ENCODE measurements at places on chromosomes 2 and 18. TPM values are rescaled to one million over a fixed set of nuclear protein-coding genes. Genes with fewer than 3 reads are reported as not detected.

DNA sequence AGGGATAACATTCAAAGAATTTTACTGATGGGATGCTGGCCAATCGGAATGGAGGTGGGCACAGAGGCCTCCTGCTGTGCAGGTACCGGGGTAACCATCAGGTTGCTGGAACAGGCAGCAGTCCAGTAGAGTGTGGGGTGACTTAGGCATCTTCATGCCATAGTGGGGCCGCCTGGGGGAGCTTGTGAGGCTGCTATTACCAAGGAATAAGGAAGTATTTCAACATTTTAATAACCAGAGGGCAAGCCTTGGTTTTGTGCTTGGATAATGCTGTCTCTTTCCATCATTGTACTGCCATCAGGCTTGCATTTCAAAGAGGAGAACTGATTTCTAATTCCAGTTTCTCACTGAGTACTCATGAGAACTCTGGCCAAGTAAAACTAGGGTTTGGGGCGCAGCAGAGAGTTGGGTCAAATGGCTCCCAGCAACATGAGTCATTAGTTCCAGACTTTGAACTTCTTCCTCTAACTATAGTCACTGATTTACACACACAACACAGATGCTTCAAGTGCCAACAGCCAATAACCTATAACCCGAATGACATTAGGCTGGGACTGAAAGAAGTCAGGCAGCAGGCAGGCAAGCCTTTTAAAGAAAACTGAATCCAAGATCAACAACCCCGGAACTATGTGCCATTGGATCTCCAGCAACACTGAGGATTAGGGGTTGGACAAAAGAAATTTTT lies 56.1 kb upstream of the FHL2 start:
- DNase-seq, result peak; percentile 50

KATNAL2 gene
- polyA plus RNA-seq, result 4.0 TPM

LIMS4 gene
- polyA plus RNA-seq, result 0.09 TPM

LOXHD1 gene
- polyA plus RNA-seq, result not detected

DNA sequence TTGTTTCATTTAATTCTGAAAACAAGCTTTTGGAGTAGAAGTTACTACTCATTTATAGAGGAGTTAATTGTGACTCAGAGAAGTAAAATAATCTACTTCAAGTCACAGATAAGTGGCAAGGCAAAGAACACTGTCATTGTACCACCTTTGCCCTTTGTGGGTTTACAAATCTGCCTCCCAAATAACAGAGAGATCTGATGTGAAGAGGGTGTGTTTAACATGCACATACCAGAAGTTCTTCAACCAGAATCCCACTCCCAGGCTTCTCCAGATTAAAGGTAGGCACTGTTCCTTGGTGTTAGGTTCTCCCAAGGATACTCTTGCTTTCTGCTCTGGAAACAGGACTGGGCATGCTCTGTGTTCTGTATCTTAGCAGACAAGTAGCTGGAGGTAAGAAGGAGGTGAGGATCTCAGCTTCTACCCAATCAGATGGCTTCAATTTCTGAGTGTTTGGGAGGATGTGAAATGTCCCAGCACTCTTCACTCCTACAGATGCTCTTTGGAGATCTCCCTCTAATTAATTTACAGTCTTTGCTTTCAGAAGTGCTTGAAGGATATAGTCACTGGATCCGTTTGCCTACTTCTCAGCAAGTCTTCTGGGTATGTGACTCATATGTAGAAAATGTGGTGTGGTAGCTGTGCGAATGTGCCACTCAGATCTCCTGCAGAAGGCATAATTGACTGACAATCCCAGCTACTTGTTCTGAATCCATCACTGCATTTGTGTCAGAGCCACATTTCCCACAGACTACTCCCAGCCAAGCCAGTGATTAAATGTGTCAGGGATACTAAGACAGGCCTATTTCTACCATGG lies 111.1 kb downstream of the KLHL14 start:
- DNase-seq, result peak; percentile 2

CFAP65 gene
- polyA plus RNA-seq, result 0.22 TPM

GPC1 gene
- 97.7 TPM for polyA plus RNA-seq

NTSR2 gene
- polyA plus RNA-seq, result not detected

SFXN5 gene
- 19.6 TPM for polyA plus RNA-seq

LIMS3 gene
- polyA plus RNA-seq, result not detected

- DNase-seq, result no peak
Observed at GRCh38 chr2:33336036-33336625, 140.3 kb upstream of the RASGRP3 start.

DNA sequence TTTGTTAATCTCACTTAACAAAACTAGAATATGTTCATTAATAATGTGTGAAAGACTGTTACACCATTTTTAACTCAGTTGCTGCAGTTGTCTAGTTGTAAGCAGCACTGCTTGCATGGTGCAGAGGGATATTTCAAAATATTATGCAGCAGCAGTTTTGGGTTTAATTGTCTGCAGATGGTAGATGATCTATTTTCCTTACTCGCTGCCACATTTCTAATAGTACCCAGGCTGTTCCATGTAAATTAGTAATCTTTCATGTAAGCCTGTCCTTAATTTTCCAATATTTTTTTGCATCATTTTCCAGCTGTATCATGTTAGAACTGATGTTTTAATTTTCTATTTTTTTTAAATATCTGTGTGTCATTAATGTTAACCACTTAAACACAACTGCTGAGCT lies 488.1 kb upstream of the RAB12 start:
- DNase-seq, result no peak

CCL20 gene
- 1.1 TPM for polyA plus RNA-seq

DNA sequence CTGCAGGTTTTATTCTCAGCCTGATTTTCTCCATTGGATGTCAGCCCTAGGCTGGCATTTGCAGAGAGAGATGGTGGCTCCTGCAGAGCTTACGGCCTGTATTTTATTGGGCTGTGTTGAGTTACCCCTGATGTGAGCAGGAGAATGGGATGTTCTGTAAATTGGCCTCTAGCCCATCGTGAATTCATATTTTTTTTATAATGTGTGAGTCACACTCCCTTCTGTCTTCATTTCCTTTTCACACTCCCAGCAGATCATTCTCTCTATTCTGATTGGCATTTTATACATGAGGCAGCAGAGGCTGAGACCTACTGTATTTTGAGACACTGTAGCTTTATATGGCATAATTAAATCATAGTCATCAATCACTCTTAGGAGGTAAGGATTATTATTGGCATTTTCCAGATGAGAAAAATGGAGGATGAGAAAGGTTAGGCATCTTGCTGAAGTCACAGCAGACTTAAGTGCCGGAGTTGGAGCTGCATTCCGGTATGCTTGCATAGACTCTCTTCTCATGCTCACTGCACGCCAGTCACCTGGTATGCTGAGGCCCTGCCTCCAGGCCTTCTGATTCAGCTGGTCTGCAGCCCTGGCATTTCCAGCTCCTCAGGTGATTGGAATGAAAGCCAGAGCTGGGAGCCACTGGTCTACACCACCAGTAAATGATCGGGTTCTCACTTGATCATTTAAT lies 142.4 kb downstream of the NEDD4L start:
- peak; percentile 62 for DNase-seq

DNA sequence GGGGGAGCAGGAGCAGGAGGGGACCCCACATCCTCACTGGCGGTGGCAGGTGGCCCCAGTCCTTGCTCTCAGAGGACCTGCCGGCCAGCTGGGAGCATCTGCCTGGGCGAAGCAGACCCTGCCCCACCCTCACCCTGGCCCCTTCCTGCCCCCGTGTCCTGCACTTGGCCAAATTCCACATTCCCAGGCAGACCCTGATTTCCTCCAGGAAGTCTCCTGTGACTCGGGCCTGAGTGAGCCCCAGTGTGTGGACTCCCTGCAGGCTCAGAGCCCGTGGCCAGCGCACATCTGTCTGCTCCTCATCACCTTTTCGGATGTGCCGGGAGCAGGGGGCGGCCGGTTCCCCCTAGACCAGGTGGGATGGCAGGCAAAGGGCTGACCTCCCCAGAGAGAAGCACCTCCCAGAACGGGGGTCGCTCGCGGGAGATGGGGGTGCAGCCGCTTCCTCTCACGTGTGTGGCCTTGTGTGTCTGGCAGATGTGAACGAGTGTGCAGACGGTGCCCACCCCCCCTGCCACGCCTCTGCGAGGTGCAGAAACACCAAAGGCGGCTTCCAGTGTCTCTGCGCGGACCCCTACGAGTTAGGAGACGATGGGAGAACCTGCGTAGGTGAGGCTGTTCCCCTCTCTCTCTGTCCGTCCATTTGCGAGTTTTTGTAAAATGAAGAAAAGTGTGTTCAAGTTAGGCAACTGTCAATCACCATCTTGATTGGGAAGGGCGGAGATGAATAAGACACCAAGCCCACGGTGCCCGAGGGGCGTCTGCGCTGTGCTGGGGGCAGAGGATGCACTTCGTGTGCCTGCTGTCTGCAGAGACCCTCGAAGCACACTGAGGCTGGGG lies 90.4 kb downstream of the TPO start:
- DNase-seq, result no peak

DNA sequence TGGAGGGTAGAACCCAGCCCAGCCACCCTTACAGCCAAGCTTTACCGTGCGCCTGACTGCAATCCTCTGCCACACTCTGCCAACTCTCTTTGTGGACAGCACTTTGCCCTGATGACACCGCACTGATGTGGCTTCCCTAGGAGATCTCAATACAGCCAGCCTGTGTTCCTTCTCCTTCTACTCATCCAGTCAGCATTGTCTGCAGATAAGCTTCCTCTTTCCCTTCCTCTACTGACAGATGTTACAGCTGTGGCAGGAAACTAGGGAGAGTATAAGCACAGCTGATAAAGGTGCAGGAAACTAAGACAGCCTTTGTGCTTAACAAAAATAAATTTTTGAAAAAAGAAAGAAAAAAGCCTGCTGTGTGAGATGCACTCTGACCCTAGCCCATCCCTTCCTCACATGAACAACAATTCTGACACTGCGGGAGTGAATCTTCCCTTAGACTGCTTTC lies 25.0 kb downstream of the CEP68 start:
- no peak for DNase-seq

DNA sequence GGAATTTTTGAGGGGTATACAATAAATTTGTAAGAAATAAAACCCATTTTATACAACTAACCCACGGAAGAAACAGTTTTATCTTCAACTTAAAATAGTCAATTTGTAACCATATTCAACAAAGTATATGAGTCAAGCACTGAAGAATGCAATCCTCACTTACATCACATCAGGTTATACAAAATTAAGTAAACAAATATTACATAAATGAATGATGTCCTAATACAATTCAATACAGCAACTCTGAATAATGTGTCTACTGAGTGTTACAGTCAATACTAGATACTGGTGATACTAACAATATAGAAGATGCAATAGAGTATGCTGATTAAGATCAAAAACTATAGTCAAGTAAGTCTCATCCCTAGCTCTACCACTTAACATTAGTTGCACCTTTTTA lies 58.6 kb downstream of the FANCL start:
- peak; percentile 12 for DNase-seq

MC5R gene
- not detected for polyA plus RNA-seq

- DNase-seq, result no peak
Observed at GRCh38 chr2:181372646-181373040, 84.5 kb upstream of the ITGA4 start.

SLC30A3 gene
- polyA plus RNA-seq, result 1.7 TPM

DNA sequence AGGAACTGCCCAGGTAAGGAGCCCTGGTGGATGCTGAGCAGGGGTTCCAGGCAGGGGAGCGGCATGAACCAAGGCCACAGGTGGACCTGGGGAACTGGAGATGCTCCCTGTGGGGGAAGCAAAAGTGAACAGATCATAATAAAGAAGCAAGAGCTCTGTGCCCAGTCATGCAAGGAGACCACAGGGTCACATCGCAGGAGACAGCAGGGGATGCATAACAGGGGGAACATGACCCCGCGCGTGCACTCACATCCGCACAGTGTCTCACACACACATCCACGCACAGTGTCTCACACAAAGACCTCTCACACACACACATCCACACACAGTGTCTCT lies 473.3 kb upstream of the HS6ST1 start:
- no peak for DNase-seq

POTEJ gene
- 0.07 TPM for polyA plus RNA-seq

GRCh38 chr18:45962866-45963265 lies 4.3 kb downstream of the EPG5 start:
- no peak for DNase-seq

OBSL1 gene
- 31.8 TPM for polyA plus RNA-seq

GRCh38 chr18:60197671-60198462 lies 174.7 kb downstream of the MC4R start:
- no peak for DNase-seq

- DNase-seq, result peak; percentile 28
Observed at GRCh38 chr18:76491473-76491775, 3.6 kb downstream of the ZNF516 start.

DNA sequence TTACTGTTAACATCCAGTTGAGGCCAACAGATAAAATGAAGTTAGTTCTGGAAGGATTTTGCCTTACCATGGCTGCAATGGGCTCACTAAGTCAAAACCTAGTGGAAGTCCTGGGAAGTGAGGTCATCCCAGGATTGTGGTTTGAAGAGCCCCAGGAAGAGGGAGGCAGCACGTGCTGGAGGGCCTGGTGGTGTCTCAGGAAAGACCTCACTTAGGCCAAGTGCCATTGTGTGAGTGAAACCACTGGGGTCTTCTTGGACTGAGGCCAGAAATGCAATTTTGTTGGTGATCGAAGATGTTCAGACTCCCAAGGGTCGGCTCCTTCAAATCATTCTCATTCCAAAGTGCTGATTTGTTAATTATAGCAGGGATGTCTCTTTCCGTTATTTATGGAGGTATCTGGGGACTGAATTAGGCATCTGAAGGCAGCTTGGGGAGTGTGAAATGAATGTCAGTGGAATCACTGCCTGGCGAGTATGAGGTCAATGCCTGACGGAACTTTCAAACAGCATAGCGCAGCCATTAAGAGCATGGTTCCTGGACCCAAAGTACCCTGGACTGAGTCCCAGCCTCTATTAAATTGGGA lies 60.0 kb downstream of the IL1R2 start:
- DNase-seq, result no peak

DNA sequence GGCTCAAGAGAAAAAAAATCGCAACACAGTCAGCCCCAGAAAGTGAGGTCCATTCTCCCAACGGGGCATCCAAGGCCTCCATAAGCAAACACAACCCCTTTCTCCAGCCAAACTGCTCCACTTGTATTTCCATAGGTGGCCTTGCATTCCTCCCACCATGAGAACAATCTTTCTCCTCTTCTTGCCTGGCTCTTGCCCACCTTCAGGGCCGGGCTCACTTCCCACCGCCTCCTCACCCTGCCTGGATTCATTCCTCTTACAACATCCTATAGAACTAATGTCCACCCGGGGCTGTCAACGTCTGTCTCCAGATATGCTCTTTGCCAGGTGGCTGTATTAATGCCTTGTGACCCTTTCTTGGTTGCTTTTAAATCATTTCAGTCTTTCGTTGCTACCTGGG lies 124.5 kb downstream of the SMAD7 start:
- DNase-seq, result no peak

TLX2 gene
- polyA plus RNA-seq, result 0.58 TPM

DNA sequence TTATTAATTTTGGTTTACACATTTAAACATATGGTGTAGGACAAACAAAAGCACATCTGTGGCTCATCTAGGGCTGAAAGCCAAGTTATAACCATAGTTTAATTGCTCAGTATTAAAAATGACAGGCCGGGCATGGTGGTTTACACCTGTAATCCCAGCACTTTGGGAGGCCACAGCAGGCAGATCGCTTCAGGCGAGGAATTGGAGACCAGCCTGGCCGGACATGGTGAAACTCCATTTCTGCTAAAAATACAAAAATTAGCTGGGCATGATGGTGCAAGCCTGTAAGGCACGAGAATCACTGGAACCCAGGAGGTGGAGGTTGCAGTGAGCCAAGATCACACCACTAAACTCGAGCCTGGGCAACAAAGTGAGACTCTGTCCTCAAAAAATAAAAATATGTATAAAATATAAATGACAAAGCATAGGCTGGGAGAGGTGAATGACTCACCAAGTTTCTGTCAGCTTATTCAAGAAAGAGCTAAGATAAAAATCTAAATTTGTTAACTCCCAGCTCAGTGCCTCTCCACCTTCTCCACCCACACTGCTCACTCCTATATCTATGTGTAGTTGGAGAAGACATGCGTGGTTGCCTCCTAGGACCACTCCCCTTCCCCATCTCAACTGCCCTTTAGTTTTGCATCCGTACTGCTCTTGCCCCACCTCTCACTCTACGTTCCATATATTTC lies 79.2 kb upstream of the PID1 start:
- DNase-seq, result no peak

Measured in A549 (cell line).